ENCODE measurements at places on chromosomes 4 and X.

DNA sequence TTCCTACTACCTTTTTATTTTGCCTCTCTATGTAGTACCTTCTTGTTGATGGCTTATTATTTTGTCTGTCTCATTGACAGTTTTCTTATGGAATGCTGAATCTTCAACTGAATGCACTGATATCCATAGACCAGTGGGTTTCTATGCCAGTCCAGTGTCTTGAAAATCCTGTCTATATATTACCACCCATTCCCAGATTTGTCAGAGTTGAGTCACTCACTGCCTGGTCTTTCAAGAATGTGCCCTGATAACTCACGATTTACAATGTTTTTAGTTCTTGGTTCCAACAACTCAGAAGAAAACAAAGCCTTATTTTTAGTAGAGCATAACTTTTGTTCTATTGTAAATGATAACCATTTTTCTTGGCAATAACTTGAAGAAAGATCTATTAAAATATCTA is 606.0 kb upstream of the PITX2 start:
- no peak for DNase-seq

- DNase-seq: no peak
Measured at GRCh38 chr4:17142232-17142711, 243.8 kb upstream of the LDB2 start.

GRCh38 chr4:71923070-71923469 is 108.7 kb upstream of the NPFFR2 start:
- DNase-seq: no peak

DNA sequence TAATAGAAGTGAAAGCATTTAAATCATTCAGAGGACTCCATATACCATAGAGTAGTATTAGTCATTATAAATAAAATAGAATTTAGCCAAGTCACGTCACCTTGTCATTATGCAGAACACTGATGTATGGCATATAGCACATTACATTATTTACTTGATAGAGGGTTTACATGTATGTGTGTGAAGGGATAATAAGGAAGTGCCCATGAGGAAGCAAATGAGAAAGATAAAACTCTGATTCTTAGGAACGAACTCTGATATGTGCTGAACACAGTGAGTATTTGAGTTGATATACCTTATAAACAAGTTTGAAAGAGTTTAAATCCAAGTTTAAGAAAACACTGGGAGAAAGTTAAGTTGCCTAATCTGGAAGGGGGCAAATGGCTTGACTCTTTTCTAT is 160.5 kb upstream of the NDST3 start:
- DNase-seq: no peak

GRCh38 chr4:87557348-87557747 is 28.2 kb upstream of the SPARCL1 start:
- DNase-seq: no peak

GRCh38 chr4:85806334-85806733 is 331.4 kb downstream of the ARHGAP24 start:
- DNase-seq: no peak

GRCh38 chrX:148611993-148612392 is 111.6 kb downstream of the AFF2 start:
- no peak for DNase-seq

DNA sequence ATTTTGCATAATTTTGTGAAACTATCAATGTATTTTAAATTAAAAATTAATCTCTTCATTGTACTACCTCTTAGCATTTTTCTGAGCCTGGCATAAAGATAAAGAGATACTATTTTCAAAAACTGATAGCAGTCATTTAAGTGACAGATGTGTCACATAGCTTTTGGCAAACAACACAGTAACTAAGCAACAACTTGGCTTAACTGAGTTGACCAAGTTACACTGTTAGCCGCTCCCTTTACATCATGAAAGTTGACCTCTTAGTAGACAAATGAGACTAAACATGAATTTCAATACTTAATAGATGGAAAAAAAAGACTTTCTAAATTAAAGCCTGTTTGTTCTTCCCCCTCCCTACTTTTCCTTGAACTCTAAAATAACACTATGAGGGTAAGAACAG is 62.0 kb downstream of the ATP8A1 start:
- DNase-seq: no peak

- no peak for DNase-seq
Measured at GRCh38 chr4:25861951-25862410, 807 bp downstream of the SEL1L3 start.

DNA sequence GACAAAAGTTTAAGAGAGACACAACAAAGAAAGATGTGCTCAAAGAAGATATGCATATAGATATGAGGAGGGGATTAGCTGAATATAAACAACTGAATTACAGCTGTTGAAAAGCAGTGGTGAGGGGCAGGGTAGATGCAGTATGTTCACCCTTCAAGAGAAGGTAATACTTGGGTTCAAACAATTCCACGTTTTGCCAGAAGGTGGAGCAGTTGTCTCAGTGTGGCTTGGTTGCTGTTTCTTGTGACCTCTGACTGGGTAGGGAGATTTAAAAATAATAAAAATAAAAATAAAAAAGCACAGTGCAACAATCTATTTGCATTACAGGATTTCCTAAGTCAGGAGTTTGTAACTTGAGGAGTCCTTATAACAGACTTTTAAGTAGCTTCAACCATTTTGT is 23.3 kb downstream of the PHOX2B start:
- no peak for DNase-seq

DNA sequence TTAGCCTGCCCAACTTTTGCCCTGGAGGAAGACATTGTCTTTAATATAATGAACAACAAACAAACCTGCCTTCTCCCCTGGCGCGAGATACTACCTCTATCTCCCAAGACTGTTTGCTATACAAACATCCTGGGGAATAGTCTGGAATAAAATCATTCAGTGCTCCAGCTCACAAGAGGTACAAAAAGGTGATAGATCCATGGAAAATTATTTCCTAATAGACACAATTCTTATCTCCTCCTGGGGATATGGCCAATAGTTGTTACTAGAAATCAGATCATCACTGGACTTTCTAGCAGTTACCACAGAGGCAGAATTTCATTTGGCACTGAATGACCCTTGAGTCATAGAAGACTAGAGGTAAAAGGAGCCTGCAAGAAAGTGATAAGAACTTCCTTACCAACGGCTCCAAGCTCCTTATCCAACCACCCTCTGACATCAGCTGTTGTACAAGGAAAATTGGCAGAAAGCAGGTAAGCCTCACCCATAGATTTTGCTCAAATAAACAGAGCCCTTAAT is 38.1 kb downstream of the MID1 start:
- no peak for DNase-seq

DNA sequence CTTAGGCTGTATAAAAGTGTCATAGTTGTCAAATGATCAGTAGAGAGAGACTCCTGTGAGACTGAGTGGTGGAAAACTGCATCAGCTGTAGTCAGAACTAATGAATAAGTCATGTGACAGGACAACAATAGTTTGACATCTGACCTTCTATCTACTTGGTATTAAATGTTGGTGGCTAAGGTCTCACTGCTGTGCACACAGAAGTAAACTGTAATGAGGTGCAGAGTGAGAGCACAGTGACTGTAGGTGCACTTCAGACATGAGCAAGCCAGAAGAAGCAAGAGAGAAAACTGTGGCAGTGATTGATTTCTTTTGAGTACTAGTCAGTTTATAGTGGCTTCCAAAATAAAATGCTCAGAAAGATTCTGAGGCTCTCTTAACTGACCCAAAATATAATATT is 803.6 kb downstream of the RAPGEF2 start:
- no peak for DNase-seq

GRCh38 chr4:120084327-120084726 is 17.7 kb upstream of the MAD2L1 start:
- DNase-seq: no peak

DNA sequence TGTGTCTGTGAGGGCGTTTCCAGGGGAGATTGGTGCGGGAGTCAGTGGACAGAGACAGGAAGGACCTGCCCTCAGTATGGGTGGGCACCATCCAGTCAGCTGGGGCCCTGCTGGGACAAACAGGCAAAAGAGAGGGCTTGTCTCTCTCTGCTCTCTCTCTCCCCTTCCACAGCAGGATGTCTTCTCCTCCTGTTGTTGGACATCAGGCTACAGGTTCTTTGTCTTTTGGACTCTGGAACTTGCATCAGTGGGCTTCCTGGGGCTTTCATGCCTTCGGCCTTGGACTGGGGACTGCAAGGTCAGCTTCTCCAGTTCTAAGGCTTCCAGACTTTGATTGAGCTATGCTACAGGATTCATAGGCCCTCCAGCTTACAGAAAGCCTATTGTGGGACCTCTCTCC is 59.6 kb downstream of the ADGRA3 start:
- DNase-seq: no peak

GRCh38 chr4:125397226-125397625 is 82.5 kb downstream of the FAT4 start:
- DNase-seq: no peak

- no peak for DNase-seq
Measured at GRCh38 chrX:49993661-49994060, 71.3 kb downstream of the CLCN5 start.

GRCh38 chr4:67897686-67898085 is 13.9 kb upstream of the TMPRSS11D start:
- no peak for DNase-seq

- DNase-seq: no peak
Measured at GRCh38 chr4:94115687-94116086, 92.0 kb upstream of the SMARCAD1 start.

Measured in left renal pelvis (tissue), 4 donors.